ENCODE measurements at places on chromosomes 1 and 21.

- DNase-seq = peak; percentile 30
These were observed 327.1 kb downstream of the PRDM2 start for GRCh38 chr1:14027099-14027498.

- no peak for DNase-seq
These were observed 648 bp downstream of the EPHA8 start for GRCh38 chr1:22563671-22564602.

DNA sequence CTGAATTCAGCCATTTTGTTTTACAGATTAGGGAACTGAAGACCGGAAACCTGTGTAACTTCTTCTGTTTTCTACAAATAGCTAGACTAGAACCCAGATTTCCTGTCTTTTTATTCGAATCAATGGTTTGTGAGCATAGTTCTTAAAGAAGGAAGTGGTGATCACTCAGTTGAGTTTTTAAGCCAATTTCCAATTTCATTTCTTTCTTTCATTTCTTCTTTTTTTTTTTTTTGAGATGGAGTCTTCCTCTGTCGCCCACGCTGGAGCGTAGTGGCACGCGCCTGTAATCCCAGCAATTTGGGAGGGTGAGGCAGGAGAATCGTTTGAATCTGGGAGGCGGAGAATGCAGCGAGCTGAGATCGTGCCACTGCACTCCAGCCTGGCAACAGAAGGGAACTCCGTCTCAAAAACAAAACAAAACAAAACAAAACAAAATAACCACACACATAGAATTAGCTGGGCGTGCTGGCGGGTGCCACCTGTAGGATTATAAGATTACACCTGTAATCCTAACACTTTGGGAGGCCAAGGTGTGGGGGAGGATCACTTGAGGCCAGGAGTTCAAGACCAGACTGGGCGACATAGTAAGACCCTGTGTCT lies 3.0 kb upstream of the MDM4 start:
- DNase-seq = no peak

DNA sequence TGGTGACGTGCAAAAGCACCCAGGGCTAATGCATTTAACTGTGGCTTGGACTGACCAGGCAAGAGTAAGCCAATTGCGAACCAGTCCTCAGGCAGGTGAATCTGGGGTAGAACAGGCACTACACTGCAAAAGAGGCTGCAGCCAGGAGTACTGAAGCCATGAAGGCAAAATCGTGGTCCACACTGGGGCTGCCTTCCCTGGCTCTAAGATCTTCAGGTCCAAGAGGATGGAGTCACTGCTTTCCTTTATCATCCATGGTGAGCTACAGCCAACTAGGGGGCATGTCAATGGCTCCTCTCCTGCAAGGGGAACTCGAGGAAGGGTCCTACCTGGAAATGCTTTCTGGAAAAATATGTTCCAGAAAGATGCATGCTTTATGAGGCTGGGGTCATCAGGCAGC lies 100.6 kb upstream of the AJAP1 start:
- DNase-seq = no peak

DNA sequence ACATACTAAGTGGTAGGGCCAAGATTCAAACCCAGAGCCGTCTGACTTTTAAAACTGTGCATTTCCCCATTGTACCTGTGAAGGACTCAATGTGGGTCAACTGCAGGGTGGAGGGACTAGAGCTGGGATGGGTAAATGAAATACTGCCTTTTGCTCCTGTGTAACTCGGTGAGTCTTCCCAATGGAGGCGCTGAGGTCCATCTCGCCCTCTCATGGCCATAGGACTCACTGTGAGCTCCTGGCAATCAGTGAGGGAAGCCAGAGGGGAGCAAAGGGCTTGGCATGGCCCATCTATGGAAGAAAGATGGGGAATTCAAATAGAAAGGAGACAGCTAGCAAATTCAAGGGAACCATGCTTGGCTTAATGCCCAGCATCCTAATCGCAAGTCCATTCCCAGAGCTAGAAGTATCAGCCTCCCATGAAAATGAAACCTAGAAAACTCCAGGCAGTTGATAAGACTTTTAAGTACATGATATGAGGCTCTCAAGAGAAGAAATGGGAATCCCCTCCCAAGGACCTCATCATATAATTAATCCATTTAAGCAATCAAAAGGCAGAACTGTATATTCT lies 25.4 kb upstream of the CGN start:
- no peak for DNase-seq

Measured in head of caudate nucleus (tissue), 42 donors.